ENCODE measurements at places on chromosomes 2 and 18. TPM values are rescaled to one million over a fixed set of nuclear protein-coding genes. Genes with fewer than 3 reads are reported as not detected.

The ELMOD3 gene
- 16.7 TPM for total RNA-seq

DNA sequence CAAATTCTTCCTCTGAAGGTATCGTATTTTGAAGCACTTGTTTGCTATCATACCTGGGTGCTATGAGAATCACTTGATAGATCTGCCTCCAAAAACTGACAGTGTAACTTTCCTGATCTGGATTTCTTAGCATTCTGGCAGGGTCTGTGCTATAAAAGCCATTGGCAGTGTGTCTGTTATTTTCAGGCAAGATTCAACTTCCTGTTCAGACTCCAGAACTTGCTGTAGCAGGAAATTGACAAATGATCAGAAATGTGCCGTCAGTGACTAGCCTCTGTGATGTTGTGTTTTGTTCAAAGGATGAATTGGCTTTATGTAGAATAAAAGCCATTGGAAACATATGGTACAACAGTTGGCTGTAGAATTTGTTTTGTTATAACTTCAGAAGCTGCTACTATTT lies 273.3 kb downstream of the PTPRM start:
- H3K27me3 ChIP-seq = no peaks in the 10 kb centered on the region
- H3K36me3 ChIP-seq = peaks cover 10% of the 10 kb centered on the region
- no peak for DNase-seq
- no peaks in the 10 kb centered on the region for H3K4me1 ChIP-seq

DNA sequence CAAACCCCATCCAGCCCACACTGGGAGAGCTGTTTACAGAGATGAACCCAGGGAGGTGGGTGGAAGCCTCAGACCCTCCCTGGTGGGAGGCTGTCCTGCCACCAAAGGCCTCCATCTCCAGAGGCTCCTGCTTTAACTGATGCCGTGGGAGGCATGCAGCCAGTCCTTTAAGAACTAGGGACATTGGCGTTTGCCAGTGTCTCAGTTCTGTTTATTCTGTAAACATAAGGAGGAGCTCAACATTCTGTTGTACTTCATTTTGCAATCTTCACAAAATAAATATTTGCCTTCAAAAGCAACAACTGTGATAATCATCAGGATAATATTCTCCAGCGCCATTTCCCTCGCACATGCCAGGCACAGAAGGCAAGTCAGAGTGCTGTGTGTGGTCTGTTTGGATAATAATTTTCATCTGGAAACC lies 6.8 kb downstream of the EDAR start:
- H3K27me3 ChIP-seq = peaks cover 27% of the 10 kb centered on the region
- peaks cover 6% of the 10 kb centered on the region for H3K4me1 ChIP-seq
- DNase-seq = no peak
- H3K27ac ChIP-seq = no peak overlapping the region
- H3K4me3 ChIP-seq = no peak overlapping the region

The FAM110C gene
- total RNA-seq = 8.3 TPM

GRCh38 chr2:221677688-221678087 lies 105.6 kb upstream of the EPHA4 start:
- H3K36me3 ChIP-seq = no peaks in the 10 kb centered on the region
- no peaks in the 10 kb centered on the region for H3K27me3 ChIP-seq
- H3K27ac ChIP-seq = no peak overlapping the region
- H3K4me1 ChIP-seq = peaks cover 5% of the 10 kb centered on the region

The RAPH1 gene
- total RNA-seq = 78.0 TPM

- no peak overlapping the region for H3K27ac ChIP-seq
- H3K36me3 ChIP-seq = no peaks in the 10 kb centered on the region
- no peaks in the 10 kb centered on the region for H3K4me1 ChIP-seq
- no peak overlapping the region for H3K4me3 ChIP-seq
- no peak for DNase-seq
Measured at GRCh38 chr2:141570474-141571131, 560.2 kb downstream of the LRP1B start.

Data from MCF 10A (cell line).